ENCODE measurements at places on chromosomes 3 and 15.

DNA sequence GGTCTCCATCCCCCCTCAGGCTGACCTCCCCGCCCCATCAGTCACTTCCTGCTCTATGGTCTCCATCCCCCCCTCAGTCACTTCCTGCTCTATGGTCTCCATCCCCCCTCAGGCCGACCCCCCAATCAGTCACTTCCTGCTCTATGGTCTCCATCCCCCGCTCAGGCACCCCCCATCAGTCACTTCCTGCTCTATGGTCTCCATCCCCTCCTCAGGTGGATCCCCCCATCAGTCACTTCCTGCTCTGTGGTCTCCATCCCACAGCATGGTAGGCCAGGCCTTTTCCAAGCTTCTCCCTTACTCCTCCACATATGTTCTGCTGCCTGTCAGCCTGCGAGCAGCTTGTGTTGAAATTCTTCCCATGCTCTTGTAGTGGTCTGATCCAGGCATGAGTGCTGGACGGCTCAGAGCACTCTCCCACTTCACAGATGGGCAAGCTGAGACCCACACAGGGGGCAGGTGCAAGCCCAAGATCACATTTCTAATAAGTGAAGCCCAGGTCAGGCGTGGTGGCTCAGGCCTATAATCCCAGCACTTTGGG, 36.8 kb downstream of the BDH1 start:
- peak; percentile 53 for DNase-seq

GRCh38 chr15:65930134-65930533, 60.8 kb downstream of the RAB11A start:
- DNase-seq = no peak

DNA sequence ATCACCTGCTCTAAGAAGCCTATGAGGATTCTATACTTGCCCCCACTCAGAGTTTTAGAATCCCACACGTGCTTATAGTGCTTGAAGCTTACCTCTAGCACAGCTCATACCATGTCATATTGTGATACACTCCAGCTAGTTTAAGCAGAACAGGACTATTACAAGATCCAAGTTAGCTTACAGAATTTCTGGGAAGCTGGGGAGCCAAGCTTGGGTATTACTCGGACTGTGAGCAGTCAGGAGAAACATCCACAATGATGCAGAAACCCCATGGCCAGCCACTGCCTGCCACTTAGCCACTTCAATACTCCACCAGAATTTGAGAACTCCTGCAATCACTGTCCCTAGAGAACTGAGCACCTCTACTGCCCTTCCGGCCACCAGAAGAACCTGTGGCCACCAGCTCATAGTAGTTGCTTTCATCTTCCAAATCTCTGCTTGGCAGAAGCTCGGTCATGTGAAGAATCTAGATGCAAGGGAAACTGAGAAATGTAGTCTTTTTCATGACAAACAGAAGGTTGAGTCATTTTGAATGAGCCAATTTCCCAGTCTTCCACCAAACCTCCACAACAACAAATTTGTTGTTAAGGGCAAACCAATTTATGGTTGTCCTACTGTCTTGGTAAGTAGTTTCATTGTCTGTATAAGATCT, 27.7 kb upstream of the SSR3 start:
- no peak for DNase-seq

DNA sequence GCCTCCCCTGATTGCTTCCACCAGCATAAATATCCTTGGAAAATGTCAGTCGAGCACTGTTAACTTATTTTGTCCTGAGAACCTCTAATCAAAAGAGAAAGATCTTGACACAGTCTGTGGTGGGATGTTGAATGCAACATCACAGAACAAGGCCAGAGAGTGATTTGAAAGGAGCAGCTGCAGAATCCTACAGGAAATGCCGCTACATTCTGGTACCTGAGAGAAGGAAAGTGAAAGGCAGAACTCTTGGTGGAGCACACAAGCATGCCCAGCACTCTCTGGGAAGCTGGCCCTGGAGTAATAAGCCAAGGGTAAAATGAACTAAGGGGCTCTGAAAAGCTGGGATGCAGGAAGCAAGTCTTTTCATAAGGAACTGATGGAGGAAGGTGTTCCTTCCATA, 75.8 kb downstream of the CBLB start:
- no peak for DNase-seq

- no peak for DNase-seq
Observed at GRCh38 chr3:159792070-159792469, 196.6 kb upstream of the IL12A start.

- no peak for DNase-seq
Observed at GRCh38 chr15:29849716-29850115, 27.4 kb upstream of the TJP1 start.

GRCh38 chr15:56869573-56869972, 48.9 kb upstream of the TCF12 start:
- peak; percentile 73 for DNase-seq

- no peak for DNase-seq
Observed at GRCh38 chr3:169563775-169564059, 99.8 kb downstream of the MECOM start.

DNA sequence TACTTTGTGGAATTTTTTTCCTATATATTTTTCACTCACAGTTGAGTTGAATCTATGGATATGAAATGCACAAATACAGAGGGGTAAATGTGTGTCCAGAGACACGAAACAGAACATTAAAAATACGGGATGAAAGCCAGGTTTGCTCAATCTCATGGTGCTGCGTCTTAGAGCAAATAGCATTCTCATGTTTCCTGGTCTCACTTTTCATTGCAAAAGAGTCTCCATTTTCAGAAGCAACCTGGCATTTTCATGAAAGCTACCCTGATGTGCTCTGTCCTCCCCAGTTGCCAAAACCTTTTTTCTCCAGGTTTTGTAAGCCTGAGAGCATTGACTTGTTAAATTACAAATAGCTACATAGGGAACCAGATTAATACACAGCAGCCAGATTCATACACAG, 49.5 kb upstream of the MBNL1 start:
- no peak for DNase-seq

- DNase-seq = no peak
Observed at GRCh38 chr15:62021991-62022600, 38.2 kb downstream of the VPS13C start.

- DNase-seq = no peak
Observed at GRCh38 chr3:138429665-138430064, 4.8 kb upstream of the ESYT3 start.

- no peak for DNase-seq
Observed at GRCh38 chr3:54951405-54951804, 23.5 kb upstream of the LRTM1 start.

DNA sequence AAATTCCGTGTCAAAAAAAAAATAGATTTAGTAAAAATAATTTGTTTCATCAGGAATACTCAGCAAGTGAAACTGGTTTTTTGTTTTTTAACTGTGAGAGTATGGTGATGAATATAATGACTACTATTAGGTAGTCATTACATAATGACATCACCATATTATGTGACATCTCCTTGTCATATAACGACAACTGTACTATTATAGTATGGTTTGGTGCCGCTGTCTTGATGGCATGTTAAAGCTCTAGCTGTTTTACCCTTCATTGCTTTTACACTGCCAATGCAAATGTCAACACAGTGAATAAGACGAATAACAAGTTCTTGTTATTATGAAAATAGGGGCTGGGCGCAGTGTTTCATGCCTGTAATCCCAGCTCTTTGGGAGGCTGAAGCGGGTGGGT, 45.6 kb upstream of the FAH start:
- no peak for DNase-seq

- peak; percentile 37 for DNase-seq
Observed at GRCh38 chr3:16243706-16244490, 20.8 kb downstream of the DPH3 start.

- no peak for DNase-seq
Observed at GRCh38 chr3:65037861-65038260, 350.1 kb upstream of the ADAMTS9 start.

DNA sequence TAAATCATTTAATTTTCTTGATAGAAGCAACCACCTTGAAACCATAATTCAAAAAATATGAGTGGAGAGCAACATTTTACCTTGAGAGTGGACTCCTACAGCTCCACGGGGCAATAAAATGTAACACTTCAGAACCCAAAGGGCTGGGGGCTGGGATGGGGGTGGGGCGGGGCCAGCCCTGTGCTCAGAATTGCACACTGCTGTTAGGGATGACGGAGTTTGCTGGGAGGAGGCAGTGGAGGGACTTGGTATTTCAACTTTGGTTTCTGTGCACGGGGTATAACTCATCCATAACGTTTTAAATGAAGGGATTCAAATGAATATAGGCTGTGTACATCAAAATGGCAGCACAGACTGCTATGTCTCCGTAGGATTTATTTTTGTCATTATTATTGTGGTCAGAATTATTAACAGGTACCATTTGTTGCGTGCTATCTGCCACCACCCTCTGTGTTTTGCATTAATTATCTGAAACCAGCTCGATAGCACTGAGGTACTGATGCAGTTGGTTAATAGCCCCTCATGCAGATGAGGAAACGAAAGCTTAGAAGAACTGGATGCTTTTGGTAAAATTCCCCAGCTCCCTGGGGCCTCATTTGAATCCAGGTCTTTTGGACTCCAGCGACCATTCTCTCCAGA, 29.4 kb upstream of the WNT5A start:
- DNase-seq = no peak

DNA sequence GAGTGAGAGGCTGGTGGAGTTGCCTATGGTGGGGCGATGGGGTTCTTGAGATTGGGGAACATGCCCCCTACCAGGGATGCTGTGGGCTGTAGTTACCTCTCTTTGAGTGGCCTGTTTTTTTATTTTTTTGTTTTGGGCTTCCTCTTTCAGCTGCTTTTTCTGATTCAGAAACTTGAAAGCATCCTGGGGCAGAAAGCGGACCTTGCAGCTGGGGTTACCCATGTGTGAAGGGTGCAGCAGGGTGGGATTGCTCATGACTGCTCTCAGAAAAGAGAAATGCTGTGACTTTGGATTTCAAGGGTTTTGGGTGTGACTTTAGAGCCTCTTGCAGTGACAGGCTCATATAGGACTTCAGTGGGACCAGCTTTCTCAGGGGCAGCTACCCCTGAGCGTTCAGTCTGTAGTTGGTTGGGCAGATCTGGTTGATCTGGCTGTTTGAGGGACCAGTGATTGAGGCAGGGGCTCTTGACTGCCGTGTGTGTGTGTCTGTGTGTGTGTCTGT, 1.8 kb downstream of the LIMD1 start:
- DNase-seq = peak; percentile 40

- DNase-seq = no peak
Observed at GRCh38 chr3:171309906-171310359, 150.3 kb downstream of the TNIK start.

GRCh38 chr3:62665627-62666437, 209.4 kb downstream of the CADPS start:
- DNase-seq = peak; percentile 59

- no peak for DNase-seq
Observed at GRCh38 chr3:42980209-42980608, 1.1 kb downstream of the GASK1A start.

GRCh38 chr15:96974761-96975160, 644.3 kb downstream of the NR2F2 start:
- no peak for DNase-seq

- DNase-seq = peak; percentile 16
Observed at GRCh38 chr15:69958496-69959084, 139.1 kb downstream of the TLE3 start.

- DNase-seq = no peak
Observed at GRCh38 chr3:117515309-117515708, 805.7 kb downstream of the TUSC7 start.

DNA sequence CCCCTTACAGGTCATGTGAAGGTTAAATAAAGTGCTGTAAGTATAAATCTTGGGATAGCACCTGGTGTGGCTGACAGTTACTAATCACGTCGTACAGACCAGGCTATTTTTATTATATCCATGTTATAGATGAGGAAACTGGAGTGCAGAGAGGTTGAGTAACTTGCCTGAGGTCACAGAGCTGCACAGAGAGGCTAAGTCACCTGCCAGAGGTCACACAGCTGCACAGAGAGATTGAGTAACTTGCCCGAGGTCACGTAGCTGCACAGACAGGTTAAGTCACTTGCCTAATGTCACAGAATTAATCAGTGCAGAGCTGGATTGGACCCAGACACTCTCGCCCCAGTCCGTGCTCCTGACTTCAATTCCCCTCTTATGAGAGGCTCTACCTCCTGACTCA, 171.5 kb downstream of the NUP210 start:
- DNase-seq = no peak

- peak; percentile 19 for DNase-seq
Observed at GRCh38 chr3:50351323-50351697, 648 bp downstream of the CYB561D2 start.

DNA sequence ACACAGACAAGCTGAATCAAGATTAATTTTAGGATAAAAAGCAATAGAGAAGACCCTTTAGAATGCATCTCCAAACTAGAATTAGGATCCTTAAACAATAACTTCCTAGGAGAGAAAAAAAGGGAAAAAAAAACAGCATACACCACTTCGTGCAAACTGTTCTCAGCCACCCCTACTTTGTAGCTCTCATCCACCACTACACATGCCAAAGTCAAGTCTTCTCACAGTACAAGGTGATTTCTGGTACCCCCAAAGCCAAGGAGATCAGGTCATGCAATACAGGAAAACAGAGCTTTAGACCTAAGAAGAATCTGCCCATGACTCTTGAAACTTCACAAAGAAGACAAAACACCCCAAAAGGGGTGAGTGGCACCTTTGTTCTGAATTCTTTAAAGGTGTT, 166.9 kb downstream of the SUCNR1 start:
- no peak for DNase-seq

DNA sequence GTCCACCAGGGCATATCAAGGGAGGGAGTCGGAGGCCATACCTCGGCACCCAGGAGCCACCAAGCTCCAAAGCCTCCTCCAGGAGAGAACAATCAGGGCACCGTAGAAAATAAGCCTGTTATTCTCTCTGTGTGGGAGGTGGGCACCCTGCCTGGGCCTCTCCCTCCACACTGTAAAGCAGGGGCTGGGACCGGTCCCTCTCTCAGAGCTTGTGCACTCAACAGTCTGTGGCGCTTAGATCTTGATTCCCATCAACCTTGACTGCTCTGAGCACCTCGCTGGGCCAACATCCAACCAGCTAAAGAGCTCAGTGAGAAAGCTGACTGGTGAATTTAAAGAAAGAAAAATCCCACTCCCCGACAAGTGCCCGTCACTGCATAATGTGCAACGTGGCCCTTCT, 53.0 kb downstream of the PCSK6 start:
- no peak for DNase-seq

DNA sequence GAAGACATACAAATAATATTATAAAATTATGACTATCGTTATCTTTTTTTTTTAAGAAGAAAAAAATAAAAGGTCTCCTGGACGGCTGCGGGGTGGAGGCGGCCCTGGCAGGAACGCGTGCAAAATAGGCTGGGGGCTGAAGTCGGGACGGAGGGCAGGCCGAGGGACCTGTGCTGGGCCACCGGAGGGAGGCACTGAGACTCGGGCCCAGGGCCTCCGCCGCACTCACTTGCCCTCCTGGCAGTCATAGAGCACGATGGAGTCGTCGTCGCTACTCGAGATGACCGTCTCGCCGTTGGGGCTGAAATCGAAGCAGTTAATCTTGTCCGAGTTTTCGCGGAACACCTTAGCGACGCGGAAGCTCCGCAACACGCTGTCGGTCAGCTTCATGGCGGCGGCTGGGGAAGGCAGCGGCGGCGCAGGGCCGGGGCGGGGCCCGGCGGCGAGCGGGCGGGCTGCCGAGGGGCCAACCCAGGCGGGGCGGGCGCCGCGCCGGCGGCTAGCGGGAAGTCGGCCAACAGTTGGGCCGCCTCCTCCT, 408 bp downstream of the WDR82 start:
- peak; percentile 68 for DNase-seq
